ENCODE measurements at places on chromosomes 12 and 14.

DNA sequence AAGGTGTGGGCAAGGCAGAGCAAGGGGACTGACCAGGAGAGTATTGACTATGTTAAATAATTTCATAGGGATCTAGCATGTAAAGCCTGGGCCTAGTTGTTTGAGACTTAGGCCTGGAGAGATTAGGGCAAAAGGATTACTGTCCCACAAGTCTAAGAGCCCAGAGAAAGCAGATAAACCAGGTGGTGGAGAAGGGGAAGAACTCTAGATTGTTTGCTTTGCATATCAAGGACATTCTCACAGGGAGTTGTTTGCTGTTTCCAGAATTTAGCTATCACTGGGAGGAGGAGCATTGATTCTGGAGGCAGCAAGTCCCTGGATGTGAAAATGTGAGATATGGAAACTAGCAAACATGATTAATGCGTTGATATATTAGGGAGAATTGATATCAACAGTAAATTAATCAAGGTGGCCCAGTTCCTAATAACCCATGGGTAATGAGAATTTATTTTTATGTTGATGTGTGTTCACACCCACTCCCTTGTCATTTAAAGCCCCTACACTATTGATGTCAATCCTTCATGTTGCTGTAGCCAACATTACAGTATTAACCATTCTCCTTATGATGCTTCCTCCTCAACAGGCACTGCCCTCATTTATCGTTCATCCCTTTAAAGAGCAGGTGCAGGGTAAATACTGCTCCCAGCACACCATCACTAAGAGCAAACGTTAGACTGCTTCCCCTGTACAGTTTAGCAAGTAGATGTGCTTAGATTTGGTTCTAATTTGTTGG, 1666.7 kb upstream of the FLRT2 start:
- DNase-seq = no peak

DNA sequence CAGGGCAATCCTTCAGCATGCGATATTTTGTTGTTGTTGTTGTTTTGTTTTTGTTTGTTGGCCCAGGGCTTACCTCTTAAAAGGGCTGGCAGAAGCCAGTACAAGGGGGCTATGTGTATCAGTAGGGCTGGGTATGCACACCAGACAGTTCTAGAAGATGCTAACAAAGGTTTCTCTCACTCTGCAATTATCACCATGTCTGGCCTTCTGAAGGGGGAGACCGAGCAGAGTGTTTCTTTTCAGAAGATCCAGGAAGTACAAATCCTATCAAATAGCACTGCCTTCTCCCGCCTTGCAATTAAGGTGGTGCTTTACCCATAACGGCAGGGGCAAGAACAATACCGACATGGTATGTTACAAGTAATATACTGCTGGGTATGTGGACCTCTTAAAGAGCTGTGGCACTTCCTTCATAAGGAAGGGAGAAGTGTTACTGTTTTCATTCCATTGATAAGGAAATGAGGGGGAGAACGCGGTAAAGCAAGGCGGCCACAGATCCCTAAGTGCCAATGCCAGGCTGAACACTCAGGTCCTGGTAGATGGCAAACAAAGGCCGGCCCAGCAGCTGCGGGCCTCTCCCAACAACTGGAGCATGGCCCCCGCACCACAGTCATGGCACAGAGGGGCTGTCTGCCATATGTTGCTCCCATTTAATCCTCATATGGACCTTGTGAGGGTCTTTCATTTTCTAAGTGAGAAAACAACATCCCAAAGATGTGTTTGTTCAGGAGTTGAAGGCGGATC, 19.2 kb upstream of the CACNA2D4 start:
- DNase-seq = no peak

- DNase-seq = peak; percentile 32
Measured at GRCh38 chr12:125271892-125272291, 206.7 kb downstream of the AACS start.

DNA sequence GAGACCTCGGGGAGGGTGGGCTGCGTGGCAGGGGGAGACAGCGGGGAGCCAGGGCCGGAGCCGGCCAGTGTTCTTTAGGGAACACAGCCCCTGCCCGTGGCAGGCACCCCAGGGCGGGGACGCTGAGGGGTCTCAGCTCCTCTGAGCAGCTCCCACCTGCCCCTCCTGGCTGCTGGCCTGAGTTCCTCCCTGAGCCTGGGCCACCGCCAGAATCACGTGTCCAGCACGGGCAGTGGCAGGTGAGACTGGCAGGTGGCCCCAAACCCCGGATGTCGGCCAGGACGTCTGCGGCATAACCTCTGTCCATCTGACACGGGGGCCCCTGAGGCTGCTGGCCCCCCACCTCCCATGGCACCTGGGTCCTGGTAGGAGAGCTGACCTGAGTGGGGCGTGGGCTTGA, 25.1 kb downstream of the NOC4L start:
- DNase-seq = no peak

GRCh38 chr12:104909761-104910160, 48.3 kb downstream of the SLC41A2 start:
- DNase-seq = no peak

- DNase-seq = peak; percentile 81
Measured at GRCh38 chr14:96098309-96098998, 59.3 kb downstream of the C14orf132 start.

GRCh38 chr14:30855345-30856037, 18.9 kb upstream of the COCH start:
- no peak for DNase-seq

DNA sequence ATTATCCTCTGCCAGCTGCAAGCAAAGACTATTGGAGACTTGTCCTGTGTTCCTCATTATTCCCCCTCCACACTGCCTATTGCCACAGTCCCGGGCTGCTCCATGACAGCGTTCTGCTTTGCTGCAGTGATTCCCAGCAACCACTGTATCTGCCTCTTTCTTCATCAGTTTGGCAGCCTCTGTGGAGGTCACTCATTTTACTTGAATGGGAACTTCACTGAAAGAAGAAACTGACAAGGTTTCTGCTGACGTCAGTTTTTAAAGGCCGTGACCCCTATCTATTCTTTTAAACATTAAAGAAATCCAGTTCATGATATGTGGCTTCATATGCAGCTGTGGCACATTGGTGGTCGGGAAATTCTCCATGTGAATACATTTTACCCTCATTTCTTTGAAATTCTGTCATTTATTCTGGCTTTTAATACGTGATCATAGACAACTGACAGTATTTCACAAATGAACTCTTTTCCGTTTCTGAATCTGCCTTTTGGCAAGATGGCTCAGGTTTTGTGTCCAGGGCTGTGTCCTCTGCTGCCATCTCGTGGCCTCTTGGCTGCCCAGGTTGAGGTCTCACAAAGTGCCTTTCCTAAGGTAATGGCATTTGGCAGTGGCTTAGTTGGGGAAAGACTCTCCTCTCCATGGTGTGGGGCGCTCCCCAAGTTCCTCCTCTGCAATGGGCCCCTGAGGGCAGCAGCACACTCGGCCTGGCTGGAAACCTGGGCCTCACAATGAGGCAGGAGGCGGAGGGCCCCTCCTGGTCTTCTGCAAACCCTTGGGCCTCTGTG, 5.8 kb downstream of the TMEM253 start:
- DNase-seq = peak; percentile 94

DNA sequence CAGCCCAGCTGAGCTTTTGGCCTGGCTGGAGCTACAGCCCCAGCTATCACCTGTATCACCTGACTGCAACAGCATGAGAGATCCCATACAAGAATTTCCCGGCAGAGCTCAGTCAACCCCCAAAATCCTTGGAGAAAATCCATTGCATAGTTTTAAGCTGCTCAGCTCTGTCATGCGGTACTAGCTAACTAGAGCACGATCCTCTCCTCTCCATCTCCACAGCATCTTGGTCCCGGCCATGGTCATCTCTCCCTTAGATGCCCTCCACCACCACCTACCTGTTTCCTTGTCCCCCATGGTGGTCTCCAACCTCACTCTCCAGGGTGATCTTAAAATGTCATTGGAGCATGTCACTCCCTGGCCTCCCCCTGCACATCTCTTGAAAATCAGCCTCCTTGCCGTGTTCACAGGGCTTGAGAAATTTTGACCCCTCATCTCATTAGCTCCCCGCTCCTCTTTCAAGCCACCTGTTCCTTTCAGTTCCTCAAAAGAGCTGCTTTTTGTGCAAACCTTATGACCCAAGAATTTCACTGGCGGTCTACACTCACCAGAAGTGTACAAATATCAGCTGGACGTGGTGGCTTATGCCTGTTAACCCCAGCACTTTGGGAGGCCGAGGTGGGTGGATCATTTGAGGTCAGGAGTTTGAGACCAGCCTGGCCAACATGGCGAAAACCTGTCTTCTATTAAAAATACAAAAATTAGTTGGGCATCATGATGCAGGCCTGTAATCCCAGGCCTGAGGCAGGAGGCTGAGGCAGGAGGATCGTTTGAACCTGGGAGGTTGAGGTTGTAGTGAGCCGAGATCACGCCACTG, 8.1 kb upstream of the CLMN start:
- DNase-seq = no peak

- DNase-seq = peak; percentile 33
Measured at GRCh38 chr12:91276509-91276908, 93.9 kb upstream of the DCN start.

DNA sequence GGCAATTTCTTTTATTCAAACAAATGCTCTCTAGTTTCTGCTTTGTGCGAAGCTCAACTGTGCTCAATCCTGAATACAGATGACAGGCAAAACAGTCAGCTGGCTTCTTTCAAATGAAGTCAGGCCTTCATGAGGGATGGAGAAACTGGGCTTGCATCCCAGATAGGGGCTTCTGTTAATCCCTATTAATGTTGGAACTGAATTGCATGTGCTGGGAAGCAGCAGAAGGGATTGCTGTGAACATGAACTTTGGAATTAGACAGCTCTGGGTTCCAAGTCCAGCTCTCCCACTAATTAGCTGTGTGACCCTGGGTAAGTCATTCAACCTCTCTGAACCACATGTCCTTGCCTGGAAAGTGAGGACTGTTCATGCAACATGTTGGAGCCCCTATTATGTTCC, 21.1 kb upstream of the CORO1C start:
- DNase-seq = peak; percentile 54

DNA sequence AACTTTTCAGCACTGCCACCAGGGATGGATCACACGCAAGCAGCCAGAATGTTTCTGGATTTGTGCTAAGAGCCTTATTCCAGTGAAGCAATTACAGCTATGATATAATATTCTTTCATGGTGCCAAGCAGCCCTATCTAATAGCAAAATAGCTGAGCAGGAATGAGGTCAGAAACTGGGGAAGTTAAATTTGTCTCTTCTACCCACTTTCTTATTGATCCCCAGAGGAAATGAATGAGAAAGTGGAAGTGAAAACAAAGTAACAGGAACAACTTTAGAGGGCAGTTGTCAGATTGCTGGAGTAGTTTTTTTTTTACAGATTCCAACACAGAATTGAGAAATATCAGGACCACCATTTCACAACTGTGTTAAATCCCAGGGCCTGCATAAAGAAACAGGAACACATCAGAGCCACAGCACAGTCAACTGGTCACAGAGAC, 44.8 kb downstream of the GCH1 start:
- DNase-seq = no peak

DNA sequence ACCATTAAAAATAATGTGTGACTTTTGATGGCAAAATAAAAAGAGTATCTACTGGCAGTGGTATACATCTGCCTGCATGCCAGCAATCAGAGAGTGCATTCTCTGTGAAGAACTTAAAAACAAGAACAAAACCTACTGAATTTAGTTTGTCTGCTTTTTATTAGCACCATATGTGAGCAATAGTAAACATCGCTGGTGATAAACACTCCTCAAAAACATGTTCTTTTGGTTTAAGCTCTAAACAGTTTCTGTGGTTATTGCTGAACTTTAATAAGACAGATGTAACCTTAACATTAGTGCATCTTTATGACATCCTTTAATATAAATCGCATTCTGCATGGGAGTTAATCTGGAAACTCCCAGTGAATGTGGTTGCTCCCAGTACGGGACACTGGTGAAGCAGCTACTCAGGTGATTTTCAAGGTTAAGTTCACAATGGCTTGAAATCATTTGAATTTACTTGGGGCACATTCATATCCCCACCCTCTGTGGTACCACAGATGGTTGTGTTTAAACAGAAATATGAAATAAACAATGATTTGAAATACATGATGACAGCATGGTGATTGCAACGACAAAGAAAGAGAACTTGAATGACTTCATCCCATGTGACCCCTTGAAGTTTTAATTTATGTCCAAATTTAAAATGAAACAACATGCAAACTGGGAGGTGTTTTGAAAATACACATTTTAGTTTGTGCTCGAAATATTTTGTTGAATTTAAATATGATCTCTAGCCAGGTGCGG, 285.9 kb downstream of the FOXN3 start:
- DNase-seq = peak; percentile 48

- DNase-seq = peak; percentile 28
Measured at GRCh38 chr14:33570694-33571310, 380.1 kb downstream of the EGLN3 start.

- no peak for DNase-seq
Measured at GRCh38 chr12:93657071-93657470, 20.1 kb upstream of the CRADD start.

DNA sequence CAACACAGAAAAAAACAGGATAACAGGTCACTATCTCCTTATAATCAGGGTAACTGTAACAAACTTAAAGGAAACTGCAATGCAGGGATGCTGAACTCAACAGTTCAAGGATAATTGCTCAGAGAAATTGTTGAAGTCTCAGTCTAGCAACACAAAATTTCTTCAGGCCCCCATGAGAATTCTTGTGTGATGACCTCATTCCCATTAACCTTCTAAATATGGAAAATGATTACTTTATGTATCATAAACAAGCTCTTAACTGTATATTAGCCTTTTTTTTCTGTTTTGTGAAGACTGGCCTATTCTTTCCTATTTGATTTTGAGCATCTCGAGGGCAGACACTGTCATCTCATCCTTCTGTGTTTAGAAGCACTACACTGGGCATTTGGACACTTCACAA, 47.1 kb downstream of the IGF1 start:
- no peak for DNase-seq

- no peak for DNase-seq
Measured at GRCh38 chr12:58097741-58098140, 156.4 kb downstream of the ATP23 start.

DNA sequence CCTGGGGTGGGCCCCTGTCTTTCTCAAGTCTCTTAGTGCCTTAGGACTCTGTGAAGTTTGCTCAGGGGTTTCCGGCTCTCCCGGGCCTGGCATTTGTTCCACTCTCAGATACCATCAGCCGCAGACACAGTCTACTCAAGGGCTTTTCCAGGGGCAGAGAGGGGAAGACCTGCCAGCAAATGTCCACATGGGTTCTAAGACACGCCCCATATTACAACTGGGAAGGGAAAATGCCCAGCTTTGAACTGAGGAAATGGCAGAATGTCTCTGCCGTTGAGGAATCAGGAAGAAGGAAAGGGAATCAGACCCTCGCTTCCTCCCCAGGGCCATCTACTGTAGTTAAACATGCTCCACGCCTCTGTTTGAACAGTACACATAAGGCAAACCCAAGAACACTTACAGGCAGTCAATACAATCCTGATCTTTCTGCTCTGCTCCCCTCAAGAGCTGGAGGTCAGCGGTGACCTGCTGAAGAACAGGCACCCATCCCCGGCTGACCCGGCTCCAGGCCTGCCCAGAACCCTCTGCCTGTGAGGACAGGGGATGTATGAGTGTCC, 7.9 kb downstream of the CCDC85C start:
- no peak for DNase-seq

GRCh38 chr14:67389275-67389674, 22.7 kb downstream of the PLEK2 start:
- no peak for DNase-seq

- peak; percentile 71 for DNase-seq
Measured at GRCh38 chr12:31118347-31119191, 44.9 kb downstream of the DDX11 start.

GRCh38 chr14:51304438-51304837, 64.4 kb downstream of the TMX1 start:
- DNase-seq = no peak

- DNase-seq = no peak
Measured at GRCh38 chr12:114439261-114439683, 33.3 kb upstream of the TBX5 start.
